ENCODE measurements at places on chromosomes 6 and 20.

- peak; percentile 86 for DNase-seq
These were observed 6.4 kb upstream of the SLC12A5 start for GRCh38 chr20:46022411-46023147.

GRCh38 chr6:130934848-130935585, 107.8 kb downstream of the SMLR1 start:
- DNase-seq = no peak

GRCh38 chr20:50153500-50154377, at the start of gene PEDS1:
Gene PEDS1, minus strand, starts transcription at chr20:50153723. Its CDS starts 86 bp downstream, at chr20:50153637.
- DNase-seq = peak; percentile 85

GRCh38 chr20:10611357-10611756, 62.4 kb downstream of the JAG1 start:
- peak; percentile 10 for DNase-seq

DNA sequence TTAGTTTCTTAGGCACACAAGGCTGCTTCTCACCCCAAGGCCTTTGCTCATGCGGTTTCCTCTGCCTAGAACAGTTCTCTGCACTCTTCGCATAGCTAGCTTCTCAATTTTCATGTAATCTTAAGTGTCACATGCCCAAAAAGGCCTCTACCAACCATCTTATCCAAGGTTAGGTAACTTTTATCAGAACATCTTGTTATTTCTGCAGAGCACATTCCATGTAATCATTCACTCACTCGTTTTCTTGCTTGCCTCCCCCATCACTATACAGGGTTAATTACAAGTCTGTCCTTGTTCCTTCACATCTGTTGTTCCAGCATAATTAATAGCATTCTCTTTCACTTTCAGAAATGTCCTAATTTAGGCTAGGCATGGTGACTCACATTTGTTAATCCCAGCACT, 53.8 kb downstream of the NCOA6 start:
- DNase-seq = no peak

- no peak for DNase-seq
These were observed 91.1 kb downstream of the TXNDC5 start for GRCh38 chr6:7819431-7820015.

All from activated CD4-positive, alpha-beta T cell treated with anti-CD3 and anti-CD28 coated beads, Interleukin-2, amount 50 U/mL, for 48 hours (primary cell).